ENCODE measurements at places on chromosomes 5 and 9.

DNA sequence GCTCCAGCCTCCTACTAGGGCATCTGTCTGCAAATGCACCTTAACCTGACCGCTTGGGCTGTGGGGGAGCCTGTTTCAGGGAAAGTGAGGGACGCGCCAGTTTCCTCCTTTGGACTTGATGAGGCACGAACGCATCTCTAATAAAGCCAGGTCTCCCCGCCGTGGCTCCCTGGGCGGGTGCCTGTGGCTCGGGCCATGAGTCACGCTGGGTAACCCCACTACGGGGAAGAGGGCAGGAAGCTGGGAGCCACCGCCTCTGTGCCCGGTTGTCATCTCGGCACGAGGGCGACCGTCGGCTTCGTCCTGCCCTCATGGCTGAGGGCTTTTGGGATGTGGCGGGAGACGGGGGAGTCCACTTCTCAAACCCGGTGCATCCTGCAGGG lies 12.1 kb downstream of the NOTCH1 start:
- no peak for DNase-seq

GRCh38 chr9:113913426-113914195 lies 37.5 kb downstream of the ZNF618 start:
- DNase-seq: no peak

GRCh38 chr5:178078197-178079010 lies 34.9 kb upstream of the N4BP3 start:
- no peak for DNase-seq

DNA sequence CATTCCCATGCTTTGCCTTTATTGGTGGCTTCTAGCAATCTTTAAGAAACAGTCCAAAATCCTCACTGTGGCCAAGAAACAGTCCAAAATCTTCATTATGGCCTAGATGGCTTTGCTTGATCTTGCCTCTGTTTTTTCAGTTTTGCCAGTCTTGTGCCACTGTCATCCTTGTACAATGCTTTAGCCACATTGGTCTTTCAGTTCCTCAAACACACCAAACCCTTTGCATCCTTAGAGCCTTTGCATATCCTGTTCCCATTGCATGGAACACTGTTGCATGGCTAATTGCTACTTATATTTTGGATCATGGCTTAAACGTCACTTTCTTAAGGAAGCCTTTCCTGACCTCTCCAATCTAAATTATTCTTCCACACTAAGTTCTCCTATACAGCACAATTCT lies 22.1 kb downstream of the MRRF start:
- DNase-seq: no peak

GRCh38 chr5:42074353-42074752 lies 149.3 kb downstream of the FBXO4 start:
- DNase-seq: no peak

DNA sequence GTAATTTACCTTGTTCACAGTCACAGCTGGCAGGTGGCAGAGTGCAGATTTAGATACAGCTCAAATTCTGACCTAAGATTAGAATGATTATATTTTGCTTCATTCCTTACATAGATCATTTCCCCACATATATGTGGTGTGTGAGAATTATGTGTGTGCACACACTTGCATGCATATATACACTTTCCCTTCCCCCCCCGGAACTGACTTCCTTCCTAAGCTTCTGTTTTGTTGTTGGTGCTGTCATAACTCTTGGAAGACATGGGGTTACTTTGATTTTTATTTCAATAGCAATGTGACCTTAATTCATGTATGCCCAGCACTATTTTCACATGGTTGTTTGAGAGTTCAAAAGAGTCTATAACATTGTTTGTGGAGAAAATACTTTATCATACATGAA lies 112.8 kb downstream of the CMYA5 start:
- no peak for DNase-seq

DNA sequence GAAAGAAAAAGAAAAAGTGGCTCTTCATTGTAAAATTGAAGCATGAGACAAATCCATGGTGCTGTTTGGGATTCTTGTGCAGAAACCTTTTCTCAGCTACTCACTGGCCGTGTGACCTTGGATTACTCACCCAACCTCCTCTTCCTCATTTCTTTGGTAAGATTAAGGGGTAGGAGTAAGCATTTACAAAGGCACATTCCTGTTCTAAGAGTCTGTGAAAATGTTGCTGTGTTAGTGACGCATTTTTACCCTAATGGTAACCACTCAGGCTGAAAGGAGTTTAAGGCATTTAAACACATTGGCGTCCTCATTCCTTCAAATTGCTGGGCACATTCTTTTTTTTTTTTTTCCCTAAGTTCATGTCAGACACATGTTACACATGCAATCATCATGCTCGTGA lies 4.3 kb downstream of the RAI14 start:
- DNase-seq: no peak

GRCh38 chr9:114666851-114667250 lies 9.2 kb upstream of the TEX53 start:
- no peak for DNase-seq

GRCh38 chr9:121055642-121056143 lies 5.6 kb upstream of the C5 start:
- no peak for DNase-seq

- no peak for DNase-seq
These were observed 26.6 kb upstream of the DAB2 start for GRCh38 chr5:39451276-39451941.

- no peak for DNase-seq
These were observed 19.0 kb downstream of the NEURL1B start for GRCh38 chr5:172659909-172660628.

- no peak for DNase-seq
These were observed 63.5 kb upstream of the PHYKPL start for GRCh38 chr5:178296066-178296465.

GRCh38 chr9:128729302-128729701 lies 5.4 kb upstream of the ZDHHC12 start:
- DNase-seq: no peak

GRCh38 chr5:125210242-125210947 lies 464.0 kb upstream of the ZNF608 start:
- DNase-seq: no peak

DNA sequence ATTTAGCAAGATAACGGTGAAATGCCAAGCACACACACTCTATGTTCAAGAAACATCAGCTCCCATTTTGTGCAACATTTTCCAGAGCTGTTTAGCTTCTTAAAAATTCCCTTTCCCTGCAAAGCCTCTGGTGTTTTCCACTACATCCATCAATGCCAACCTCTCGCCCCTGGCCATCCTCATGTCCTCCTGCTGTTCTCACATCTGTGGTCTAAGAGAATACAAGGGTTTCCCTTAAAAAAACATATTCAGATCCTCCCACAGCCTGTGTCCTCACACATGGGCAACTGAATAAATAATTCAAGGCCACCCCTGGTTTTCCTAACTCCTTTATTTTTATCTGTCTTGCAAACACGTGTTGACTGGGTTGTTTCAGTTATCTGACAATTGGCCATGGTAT lies 70.3 kb downstream of the PAPPA start:
- no peak for DNase-seq

DNA sequence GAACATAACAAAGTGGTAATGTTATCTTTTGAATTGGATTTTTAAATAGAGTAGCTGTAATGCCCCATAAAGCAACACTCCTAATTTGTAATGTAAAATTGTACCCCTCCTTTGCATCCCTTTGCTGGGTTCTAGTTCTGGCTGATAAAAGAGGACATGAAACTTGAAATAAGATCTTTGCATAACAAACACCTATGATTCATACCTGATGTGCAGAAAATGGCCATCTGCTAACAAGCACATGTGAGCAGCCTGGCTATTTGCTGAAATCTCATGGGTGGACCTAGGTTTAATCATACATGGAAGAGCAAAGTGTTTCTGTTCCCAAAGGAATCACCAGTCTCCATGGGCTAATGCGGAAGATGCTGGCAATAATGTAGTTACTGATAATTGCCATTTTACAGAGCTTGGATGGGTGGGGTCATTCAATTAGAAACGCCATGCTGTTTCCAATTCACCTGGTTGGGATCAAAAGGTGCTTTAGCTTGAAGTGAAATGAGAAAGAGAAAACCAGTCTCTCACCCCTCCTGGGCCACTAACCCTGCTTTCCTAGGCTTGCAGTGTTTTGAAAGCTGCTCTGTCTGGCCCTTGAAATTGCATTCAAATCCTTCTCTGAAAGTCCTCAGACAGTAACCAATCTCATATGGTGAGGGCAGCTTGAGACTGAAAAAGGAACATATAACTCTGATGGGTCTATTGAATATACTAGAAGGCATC lies 585.1 kb downstream of the TLE4 start:
- DNase-seq: no peak

DNA sequence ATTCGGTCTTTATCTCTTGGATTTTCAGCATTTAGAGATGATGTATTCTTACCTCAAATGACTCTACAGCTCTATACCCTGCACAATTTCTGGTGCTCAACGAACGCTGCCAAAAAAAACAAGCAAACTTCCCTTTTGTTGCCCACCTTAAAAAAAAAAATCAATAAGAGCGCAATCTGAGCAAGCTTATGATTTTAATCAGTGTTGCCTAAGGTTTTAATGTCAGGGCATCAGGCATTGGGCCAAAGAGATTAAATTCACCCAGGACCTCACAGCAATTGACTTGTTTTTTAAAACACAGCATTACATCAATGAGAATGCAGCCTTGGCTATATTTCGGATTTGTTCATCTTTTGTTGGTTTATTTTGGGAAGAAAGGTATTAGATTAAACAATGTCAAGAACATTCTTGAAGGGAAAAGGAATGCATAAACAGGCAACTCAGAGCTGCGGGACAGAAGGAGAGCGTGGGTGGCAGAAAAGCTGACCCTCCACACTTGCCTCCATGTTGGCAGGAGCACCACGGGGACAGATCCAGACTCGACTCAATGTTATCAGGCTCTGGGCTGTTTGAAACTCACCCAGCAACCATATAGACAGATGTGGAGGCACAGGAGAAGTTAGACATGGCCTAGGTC lies 127.5 kb upstream of the DAPK1 start:
- DNase-seq: no peak

DNA sequence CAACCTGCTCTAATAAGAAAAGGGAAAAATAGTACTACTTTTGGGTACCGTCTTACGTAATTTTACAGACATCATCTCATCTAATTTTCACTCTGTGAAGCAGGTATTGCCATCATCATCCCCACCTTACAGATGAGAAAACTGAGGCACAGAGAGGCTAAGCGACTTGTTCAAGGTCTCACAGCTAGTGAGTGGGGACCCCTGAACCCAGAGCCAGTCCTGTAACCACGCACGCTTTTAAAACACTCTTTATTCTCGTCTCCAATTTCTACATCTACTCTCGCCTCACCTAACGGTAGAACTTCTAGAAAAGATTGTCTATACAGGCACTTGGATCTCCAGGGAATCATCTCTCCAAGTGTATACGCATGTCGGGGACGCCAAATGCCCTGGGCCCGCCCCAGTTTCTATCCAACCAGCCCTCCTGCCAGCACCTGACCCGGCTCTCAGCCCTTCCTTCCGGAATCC lies 1.5 kb upstream of the TRAF1 start:
- DNase-seq: no peak

DNA sequence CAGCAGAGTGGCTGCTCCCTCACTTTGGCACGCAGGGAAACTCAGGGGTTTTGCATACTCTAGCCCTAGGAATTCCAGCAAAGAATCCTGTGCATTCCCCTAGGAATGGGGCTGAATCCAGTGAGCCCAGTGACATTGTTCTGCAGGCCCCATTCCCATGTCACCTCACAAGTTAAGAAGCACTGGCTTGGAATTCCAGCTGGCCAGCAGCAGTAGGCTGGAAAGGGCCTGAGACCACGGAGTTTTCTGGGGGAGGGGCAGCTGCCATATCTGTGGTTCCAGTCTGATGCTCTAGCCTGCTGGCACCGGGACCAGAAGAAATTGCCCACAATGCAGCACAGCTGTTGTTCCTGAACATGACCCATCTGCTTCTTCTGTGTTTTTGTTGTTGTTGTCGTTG lies 217.6 kb upstream of the DMRTA1 start:
- DNase-seq: no peak

DNA sequence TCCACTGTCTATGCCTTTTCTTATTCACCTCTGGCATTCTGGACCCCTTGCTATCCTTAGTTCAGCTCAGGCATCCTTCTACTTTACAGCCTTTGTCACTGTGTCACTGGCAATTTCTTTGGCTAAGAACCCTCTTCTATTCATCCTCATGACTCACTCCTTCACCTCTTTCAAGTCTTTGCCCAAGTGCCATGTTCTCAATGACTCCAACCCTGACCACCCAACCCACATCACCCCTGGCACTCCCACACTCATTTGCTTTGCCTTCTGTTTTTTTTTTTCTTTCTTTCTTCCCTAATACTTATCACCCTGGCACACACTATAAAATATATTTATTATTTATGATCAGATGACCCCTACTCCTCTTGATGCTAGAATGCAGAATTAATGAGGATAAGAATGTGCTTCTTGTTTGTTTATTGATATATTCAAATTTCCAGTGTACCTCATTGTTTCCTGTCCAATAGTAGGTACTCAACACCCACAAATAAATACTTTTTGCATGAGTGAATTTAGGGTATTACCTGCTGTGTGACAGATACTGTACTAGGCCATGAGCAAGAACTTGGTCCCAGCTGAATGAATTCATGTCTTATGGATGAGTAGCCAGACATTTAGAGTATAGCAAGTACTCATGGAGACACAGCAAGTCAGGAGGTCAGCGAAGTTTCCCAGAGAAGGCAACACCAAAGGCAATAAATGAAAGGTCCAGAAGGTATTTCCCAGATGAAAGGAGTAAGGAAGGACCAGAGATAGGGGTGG lies 236.1 kb downstream of the PAPPA start:
- no peak for DNase-seq

GRCh38 chr9:98833090-98833956 lies 25.9 kb downstream of the GALNT12 start:
- no peak for DNase-seq

GRCh38 chr5:2740876-2741555 lies 10.5 kb downstream of the IRX2 start:
- no peak for DNase-seq

GRCh38 chr9:128503870-128504269 lies 649 bp upstream of the GLE1 start:
- no peak for DNase-seq

GRCh38 chr9:16304301-16304700 lies 566.2 kb downstream of the BNC2 start:
- no peak for DNase-seq

- no peak for DNase-seq
These were observed 2019.5 kb upstream of the NUDT12 start for GRCh38 chr5:105581988-105582690.

DNA sequence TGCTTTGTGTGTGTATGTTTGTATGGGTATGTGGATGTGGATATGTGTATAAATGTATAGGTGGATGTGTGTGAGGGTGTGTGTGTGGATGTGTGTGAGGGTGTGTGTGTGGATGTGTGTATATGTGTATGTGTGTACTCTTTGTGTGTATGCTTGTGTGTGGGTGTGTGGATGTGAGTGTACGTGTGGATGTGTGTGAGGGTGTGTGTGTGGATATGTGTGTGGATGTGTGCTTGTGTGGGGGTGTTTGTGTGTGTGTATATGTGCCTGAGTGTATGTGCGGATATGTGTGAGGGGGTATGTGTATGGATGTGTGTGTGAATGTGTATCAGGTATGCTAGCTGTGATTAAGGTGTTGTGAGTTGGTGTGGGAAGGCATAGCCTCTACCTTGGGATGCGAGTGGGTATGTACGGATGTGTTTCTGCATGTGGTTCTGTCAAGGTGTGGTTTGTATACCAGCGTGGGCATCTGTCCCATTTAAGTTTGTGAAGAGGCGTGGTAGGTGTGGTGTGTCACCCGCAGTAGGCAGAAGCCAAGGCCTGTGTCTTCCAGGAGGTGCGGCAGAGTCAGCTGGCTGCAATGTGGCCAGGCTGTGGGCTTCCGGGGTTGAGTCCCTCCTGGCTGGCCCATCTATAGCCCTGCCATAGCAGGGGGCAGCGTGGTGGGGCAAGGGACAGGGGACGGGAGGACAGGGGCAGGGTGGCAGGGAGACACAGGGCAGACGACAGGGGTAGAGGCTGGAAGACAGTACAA lies 155.8 kb downstream of the DAB2IP start:
- no peak for DNase-seq
